ENCODE measurements at places on chromosomes 5 and 9.

- peak; percentile 29 for DNase-seq
Observed at GRCh38 chr5:170518277-170518676, 14.5 kb downstream of the KCNIP1 start.

- DNase-seq = peak; percentile 4
Observed at GRCh38 chr5:97229688-97230285, 46.7 kb upstream of the RIOK2 start.

- no peak for DNase-seq
Observed at GRCh38 chr9:100819980-100820379, 208.5 kb upstream of the PLPPR1 start.

DNA sequence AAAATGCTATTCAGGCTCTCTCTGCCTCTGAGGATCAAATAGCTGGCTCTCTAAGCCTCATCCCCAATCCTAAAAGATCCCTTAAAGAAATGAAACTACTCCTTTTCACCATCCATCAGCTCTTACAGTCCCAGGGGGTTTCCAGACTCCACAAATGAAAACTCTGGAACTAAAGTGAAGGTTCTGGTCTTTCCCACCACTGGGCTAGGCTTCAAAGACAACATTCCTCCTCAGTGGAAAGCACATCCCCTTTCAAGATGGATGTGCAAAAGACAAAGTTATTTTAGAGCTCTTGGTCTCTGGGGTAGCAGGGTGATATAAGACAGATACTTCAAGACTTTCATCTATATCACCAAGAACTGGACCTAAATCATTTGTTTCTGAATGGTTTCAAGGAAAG lies 106.9 kb downstream of the DCP2 start:
- DNase-seq = peak; percentile 54

- DNase-seq = no peak
Observed at GRCh38 chr5:79002374-79002773, 17.3 kb upstream of the ARSB start.

GRCh38 chr5:73442996-73443627 lies 5.5 kb downstream of the FOXD1 start:
- peak; percentile 41 for DNase-seq

DNA sequence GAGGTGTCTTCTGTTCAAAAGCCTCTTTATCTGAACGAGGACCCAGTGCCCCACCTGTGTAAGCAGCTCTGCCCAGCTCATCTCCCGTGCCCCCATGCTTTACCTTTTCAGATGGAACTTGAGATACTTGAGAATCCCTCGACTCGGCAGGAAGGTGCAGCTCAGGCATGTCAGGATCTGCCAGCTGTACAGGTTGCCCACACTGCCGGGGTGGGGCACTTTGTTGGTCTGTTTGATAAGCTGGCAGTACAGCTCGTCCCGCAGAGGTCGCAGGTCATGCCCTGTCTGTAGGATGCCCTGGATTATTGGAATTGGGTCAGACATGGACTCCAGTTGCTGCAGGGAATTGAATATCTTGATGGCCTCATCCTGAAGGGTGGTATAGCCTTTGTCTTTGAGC lies 58.0 kb upstream of the RETREG1 start:
- no peak for DNase-seq

DNA sequence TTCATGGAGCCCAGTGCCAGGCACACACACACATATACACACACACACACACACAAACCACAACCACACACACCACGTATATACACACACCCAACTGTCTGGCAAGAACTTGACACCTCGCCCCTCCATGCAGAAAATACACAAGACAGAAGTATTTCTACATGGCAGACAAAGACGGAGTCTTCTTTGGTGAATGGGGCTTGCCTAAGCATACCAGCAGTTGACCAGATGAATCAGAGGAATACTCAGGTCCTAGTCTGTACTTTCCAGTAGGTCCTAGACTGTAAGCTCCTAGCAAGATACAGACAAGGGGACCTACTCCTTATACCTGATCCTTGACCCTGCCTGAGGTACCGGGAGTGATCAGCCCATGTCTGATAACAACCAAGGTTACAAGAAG lies 60.1 kb downstream of the SIL1 start:
- no peak for DNase-seq

- DNase-seq = no peak
Observed at GRCh38 chr5:179296150-179296821, 49.0 kb downstream of the ADAMTS2 start.

DNA sequence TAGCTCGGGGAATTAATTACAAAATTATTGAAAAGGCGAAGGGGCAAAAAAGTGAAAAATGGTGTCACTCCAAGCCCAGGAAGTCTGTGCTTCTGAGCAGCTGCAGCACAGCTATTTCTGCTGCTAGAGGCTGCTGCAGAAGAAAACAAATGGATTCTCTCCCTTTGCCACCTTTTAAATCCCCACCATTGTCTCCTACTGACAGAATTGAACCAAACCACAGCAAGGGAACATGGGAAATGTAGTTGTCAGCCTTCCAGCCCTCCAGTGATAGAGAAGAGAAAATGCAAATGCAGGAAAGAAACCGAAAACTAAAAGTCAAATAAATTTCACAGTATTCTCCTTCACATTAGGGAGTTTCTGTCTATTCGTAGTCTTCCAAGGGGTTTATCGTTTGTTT lies 33.4 kb upstream of the CDC42SE2 start:
- peak; percentile 3 for DNase-seq

GRCh38 chr9:113488490-113488889 lies 25.0 kb downstream of the RGS3 start:
- DNase-seq = no peak

- DNase-seq = no peak
Observed at GRCh38 chr5:54360925-54361662, 50.7 kb upstream of the ARL15 start.

DNA sequence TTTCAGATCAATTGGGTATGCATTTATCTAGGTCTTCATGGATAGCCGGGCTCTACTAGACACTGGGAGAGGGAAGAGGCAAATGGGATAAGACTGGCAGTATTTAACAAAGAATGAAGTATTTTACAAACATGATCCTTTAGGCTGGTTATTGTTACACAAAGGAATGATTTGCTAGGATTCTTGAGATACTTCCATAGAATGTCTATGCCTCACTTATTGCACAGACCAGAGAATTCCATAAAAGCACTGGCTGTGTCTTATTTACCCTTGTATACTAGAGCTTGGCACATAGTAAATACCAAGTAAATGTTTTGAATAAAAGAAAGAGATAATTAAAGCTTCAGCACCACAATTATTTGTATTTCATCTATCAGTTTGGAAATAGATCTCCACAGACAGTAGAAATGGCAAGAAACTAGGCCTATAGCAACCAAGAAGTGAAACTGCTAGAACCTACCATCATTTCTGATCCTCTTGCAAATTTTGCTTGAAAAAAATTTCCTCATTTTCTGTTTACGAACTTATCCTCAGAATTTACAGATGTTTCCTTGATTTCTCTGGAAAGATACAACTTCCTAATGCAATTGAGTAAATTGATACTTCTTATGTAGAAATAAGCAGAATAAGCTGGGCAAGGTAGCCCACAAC lies 3.8 kb downstream of the PDCD1LG2 start:
- peak; percentile 47 for DNase-seq

- DNase-seq = no peak
Observed at GRCh38 chr9:134955156-134955555, 37.4 kb upstream of the FCN1 start.

DNA sequence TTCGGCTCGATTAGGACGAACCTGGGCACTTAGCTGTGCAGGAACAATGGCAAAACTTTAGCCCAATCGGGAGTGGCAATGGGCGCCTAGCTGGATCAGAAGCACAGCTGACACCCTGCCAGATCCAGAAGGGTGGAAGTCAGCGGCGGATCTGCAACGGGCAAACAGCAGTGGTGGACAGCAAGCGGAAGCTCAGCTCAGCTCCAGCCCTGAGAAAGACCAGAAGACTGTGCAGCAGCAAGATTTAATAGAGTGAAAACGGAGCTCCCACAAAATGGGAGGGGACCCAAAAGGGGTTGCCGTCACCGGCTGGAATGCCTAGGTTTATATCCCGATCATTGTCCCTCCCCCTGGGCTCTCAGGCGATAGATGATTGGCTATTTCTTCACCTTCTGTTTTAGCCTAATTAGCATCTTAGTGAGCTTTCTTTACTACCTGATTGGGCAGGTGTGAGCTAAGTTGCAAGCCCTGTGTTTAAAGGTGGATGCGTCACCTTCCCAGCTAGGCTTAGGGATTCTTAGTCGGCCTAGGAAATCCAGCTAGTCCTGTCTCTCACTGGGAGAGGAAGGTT lies 1237.9 kb downstream of the CDH12 start:
- no peak for DNase-seq

DNA sequence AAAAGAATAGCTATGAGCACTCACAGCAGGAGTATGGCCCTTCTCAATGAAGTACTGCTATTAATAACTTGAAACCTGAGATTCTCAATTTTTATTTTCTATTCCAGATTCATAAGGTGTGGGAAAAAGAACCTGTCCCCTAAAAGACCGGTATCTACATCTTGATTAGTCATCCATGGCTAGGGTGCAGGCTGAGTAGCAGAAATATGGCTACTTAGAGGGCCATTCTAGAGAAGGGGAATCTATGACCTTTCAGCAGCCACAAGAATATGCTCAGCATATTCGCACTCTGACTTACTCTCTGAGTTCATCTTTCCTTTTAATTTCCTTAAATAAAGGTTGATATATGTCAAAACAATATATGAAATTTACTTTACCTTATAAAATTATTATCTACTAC lies 27.7 kb downstream of the WDR36 start:
- DNase-seq = no peak

DNA sequence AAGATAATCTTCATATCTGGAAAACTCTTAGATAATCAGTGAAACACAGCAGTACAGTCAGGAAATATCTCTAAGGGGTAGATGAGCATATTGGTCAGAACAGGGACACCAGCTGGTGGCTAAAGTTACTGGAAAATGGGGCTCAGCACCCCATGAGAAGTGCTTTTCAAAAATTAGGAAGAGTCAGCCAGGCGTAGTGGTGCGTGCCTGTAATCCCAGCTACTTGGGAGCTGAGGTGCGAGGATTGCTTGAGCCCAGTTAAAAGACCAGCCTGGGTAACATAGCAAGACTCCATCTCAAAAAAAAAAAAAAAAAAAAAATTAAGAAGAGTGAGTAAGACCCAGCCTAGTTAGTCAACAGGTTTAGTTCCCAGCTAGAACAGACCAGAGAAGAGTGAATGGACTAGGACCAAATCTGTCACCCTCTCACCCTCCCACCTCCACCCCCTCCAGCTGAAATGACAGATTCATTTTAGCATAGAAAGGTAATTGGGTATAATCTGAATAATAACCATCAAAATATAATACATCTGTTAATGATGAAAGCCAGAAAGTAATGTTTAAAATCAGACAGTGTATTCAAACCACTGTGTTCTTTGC lies 120.9 kb downstream of the CDC42SE2 start:
- no peak for DNase-seq

DNA sequence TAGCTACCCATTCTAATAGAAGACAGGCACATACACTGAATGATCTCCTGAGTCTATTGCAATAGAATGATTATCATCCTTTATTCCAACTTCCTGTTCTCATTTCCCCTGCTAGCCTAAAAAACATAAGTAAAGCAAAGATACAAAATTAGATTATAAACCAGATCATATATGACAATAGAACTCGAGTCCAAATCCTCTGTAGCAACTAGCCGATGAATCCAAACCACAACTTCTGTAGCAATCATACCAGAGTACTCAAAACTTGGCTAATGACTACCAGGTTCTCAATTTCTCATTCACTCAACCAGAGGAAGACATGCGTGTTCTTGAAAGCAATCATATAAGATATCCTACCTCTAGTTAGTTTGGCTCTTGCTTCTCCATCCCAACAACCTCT lies 622.1 kb downstream of the PSAT1 start:
- DNase-seq = no peak

GRCh38 chr5:148746826-148747535 lies 79.4 kb upstream of the ADRB2 start:
- no peak for DNase-seq

DNA sequence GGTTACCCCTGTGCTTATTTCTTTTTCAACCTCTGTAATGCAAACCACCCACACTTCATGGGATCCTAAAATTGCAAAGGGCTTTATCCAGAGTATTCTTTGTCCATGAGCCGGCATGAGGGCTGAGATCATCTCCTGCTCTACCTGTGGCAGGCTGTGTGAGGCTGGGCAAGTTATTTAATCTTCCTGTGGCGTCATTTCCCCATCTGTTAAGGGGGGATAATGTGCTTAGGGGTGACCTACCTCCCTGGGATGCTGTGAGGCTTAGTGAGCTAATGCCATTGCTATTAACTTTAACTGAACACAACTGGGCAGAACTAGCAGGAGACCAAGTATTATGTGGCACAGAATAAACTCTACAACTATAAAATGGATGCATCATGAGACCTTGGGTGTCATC lies 17.0 kb downstream of the FRMPD1 start:
- DNase-seq = no peak

DNA sequence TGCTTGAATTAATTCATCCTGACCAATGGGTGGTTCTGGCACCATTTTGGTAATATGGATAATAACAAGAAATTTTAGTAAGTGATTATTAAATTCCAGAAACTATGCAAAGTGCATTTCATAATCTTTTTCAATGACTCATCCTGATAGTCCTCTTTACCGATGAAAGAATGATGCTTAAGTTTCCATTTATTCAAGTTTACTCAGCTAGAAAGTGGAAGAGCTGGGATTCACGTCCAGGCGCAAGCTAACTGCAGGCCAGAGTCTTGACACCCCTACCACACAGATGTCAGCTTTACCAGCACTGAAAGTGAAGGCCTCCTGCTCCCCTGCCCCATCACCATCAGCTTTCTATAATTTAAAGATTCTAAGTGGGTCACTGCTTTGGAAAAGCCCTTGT lies 493.5 kb upstream of the WWC1 start:
- peak; percentile 30 for DNase-seq

DNA sequence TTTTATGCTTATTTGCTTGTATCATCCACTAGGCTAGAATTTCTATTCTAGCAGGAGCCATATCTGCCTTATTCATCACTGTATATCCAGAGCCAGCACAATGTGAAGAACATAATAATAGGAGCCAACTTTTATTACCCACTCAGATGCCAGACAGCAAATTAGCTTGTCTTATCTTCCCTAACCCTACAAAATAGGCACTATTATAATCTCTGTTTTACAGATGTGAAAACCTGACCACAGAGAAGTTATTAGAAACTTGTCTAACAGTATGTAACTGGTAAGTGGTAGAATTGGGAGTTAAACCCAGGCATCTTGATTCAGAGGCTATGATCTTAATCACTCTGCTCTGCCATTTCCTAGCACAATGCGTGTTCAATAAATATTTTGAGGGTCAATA lies 579.5 kb downstream of the CAAP1 start:
- no peak for DNase-seq

DNA sequence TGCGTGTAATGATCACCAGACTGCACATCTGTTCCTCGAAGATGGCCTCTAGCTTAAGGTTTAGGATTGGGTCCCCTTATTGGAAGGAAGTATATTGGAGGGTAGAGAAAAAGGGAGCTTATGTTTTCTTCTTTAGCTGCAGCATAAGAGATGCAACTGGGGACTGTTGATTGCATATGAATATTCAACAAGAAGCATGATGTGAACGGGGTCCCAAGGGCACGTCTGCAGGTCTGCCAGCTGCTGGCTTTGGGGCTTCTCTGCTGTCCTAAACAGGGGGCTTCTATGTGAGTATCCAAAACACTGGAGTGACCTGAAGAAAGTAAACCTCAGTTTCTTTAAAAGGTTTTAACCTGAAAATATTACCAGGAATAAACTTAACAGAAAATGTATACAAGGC lies 3.6 kb upstream of the BNIP1 start:
- DNase-seq = no peak

Measured in fibroblast of skin of scalp (primary cell).